ENCODE measurements at places on chromosomes 3 and 15.

DNA sequence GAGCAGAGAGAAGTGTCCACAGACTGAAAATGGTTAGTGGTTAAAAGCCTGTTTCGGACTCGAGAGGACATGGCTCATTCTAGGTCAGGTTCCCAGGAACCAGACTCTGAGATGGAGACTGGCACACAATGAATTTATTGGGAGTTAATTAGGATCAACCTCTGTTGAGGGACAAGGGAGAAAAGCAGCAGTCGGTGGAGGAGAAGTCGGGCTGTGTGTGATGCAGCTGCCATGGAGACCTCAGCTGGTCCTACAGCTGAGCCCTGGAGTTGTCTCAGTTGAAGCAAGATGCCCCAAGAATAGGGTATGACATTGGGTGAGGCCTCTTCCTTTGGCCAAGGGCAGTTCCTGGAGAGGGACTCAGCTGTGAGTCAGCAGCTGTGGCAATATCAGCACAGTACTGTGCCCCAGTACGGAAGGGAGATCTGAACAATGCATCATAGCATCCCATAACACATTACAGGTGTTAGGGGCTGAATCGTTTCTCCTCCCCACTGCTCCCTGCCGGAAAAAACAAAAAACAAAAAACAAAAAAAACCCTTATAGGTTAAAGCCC lies 105.4 kb downstream of the ABHD5 start:
- H3K27me3 ChIP-seq = no peaks in the 10 kb centered on the region
- no peak overlapping the region for H3K27ac ChIP-seq
- H3K4me1 ChIP-seq = no peaks in the 10 kb centered on the region
- no peaks in the 10 kb centered on the region for H3K36me3 ChIP-seq

DNA sequence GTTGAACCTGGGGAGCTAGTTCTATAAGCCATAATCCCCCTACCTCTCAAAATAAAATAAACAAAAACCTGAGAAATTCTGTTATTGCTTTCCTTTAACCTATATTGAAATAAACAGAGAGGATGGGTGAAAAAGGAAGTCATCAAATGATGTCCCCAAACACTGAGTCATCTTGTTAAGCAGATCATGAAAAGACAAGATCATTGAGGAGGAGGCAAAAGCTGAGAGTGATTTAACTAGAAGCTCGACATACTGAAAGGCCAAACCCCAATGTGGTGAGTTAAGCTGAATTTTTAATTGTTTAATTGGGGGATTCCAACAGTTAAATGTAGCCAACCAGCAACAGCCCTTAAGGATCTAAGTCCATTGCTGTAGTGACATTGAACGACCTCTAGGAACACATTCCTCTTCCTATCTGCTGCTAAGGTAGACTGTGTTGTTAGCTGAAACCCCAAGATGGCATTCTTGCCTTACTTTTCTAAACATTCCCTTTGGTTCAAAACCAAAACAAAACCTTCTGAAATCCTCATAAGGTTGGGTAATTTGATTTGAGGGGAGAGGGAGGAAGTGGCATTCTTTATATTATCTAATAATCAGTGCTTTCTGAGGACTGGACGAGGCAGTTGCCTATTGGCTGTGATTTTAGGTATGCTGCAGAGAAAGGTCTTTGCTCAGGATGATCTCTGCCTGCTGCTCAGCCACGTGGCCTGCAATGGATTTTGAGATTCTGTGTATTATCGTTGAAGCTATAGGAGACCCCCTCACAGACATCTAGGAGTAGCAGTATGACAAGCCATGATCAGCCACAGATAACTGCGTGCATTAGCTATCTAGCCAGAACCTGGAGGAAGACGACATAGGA lies 62.7 kb upstream of the BNIP2 start:
- H3K36me3 ChIP-seq = no peaks in the 10 kb centered on the region
- no peaks in the 10 kb centered on the region for H3K4me1 ChIP-seq
- H3K4me3 ChIP-seq = no peak overlapping the region
- DNase-seq = no peak
- no peak overlapping the region for H3K27ac ChIP-seq

DNA sequence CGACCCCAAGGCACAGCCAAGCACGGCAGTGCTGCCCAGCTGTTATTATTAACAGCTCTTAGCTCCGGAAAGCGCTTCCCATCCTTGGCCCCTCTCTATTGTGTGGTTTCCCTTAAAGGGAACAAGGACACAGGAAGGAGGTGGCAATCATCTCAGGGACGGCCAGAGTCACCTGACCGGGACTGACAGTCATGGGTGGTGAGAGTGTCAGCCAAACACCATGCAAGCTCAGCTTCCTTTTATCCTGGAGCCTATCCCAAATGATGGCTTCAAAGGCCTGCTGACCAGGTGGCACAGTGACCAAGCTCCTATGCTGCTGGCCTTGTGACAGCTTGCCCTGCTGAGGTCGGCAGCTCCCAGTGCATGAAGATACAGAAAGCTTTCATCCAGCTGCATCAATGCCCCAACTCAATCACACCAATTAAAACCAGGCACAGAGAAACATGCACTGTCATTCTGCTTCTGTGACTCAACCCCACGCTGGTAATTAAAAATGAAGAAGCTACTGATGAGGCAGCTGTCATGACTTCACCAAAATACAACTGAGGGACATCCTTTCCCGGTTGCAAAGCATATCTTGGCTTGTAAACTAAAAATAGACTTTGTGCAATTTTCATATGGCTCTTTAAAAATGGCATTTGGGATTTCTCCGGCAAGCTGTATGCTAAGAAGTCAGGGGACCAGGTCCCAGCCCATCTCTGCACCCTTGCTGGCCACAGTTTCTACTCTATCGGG lies 34.0 kb downstream of the PCSK6 start:
- no peaks in the 10 kb centered on the region for H3K27me3 ChIP-seq
- DNase-seq = no peak
- H3K27ac ChIP-seq = no peak overlapping the region
- no peaks in the 10 kb centered on the region for H3K36me3 ChIP-seq
- H3K4me1 ChIP-seq = no peaks in the 10 kb centered on the region

DNA sequence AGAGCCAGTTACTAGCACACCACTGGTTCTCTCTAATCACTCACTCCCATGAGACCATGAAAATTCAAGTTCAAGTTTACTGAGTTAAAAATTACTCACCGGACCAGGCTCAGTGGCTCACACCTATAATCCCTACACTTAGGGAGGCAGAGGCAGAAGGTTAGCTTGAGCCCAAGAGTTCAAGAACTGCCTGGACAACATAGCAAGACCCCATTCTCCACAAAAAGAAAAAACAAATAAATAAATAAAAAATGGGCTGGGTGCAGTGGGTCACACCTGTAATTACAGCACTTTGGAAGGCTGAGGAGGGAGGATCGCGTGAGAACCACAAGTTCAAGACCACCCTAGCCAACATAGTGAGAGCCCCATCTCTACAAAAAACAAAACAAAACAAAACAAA lies 21.2 kb upstream of the CILP start:
- H3K27me3 ChIP-seq = no peaks in the 10 kb centered on the region
- H3K4me3 ChIP-seq = no peak overlapping the region
- no peak for DNase-seq
- no peaks in the 10 kb centered on the region for H3K36me3 ChIP-seq
- no peak overlapping the region for H3K27ac ChIP-seq

- H3K27ac ChIP-seq = no peak overlapping the region
- H3K36me3 ChIP-seq = peaks cover 2% of the 10 kb centered on the region
- no peaks in the 10 kb centered on the region for H3K27me3 ChIP-seq
- peaks cover 2% of the 10 kb centered on the region for H3K4me1 ChIP-seq
Measured at GRCh38 chr3:71910108-71910507, 125.2 kb upstream of the PROK2 start.

- H3K27ac ChIP-seq = no peak overlapping the region
- peak; percentile 15 for DNase-seq
- H3K4me1 ChIP-seq = peaks cover 4% of the 10 kb centered on the region
- no peaks in the 10 kb centered on the region for H3K27me3 ChIP-seq
- no peaks in the 10 kb centered on the region for H3K36me3 ChIP-seq
Measured at GRCh38 chr15:100726421-100727190, 124.2 kb downstream of the ASB7 start.

- H3K36me3 ChIP-seq = no peaks in the 10 kb centered on the region
- no peak overlapping the region for H3K27ac ChIP-seq
- no peaks in the 10 kb centered on the region for H3K27me3 ChIP-seq
- no peak for DNase-seq
- H3K4me1 ChIP-seq = no peaks in the 10 kb centered on the region
Measured at GRCh38 chr3:16392717-16393116, 120.8 kb downstream of the RFTN1 start.

DNA sequence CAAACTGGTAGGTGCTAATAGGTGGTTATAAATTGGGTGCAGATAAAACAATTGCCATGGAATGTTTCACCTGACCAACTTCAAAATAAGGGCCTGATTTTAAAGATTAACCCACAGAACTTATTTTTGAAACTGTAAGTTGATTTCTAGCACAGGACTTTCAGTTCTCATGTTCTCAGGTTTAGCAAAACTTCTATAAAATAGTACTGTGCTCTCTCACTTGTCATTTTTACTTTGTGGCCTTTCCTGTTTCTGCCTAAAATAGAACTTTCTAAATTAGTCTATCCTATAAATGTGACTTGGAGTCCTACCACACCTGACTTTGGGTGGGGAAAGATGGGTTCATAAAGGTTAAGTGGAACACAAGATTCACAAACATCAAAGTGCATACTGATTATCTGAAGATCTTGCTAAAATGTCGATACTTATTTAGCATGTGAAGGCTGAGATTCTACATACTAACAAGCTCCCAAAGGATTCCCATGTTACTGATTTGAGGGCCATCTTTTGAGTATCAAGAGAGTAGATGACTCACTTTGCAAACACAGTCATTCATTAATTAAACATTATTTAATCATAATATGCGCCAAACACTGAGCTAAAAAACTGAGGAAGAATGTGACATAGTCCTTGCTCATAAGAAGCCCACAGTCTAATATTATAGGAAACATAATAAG lies 38.6 kb downstream of the BTLA start:
- H3K27ac ChIP-seq = no peak overlapping the region
- no peak overlapping the region for H3K4me3 ChIP-seq
- H3K36me3 ChIP-seq = no peaks in the 10 kb centered on the region

- H3K4me3 ChIP-seq = no peak overlapping the region
- H3K27me3 ChIP-seq = no peaks in the 10 kb centered on the region
- no peak overlapping the region for H3K27ac ChIP-seq
Measured at GRCh38 chr3:51621091-51621892, 49.8 kb upstream of the TEX264 start.

DNA sequence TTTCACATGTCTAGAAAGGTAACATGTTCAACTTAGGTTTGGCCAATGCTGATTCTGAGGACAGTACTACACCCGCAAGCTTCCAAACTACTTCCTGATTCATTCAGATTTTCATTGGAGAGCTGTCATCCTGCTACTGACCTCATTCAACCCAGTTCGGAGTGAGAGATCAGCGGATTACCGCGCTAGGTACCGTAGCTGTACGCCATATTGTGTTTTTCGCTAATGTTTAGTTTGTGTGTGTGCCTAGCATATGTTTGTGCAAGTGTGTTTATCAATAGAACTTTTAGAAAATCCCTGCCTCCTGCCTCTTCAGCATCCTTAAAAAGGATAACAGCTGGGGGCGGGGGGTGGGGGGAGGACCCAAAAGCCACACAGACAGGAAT lies 1.1 kb downstream of the ZBTB20 start:
- H3K27me3 ChIP-seq = no peaks in the 10 kb centered on the region
- DNase-seq = peak; percentile 31
- H3K27ac ChIP-seq = no peak overlapping the region
- peak overlapping the region; percentile 91 for H3K4me3 ChIP-seq

GRCh38 chr3:24363242-24363641 lies 131.4 kb downstream of the THRB start:
- H3K27ac ChIP-seq = no peak overlapping the region
- H3K36me3 ChIP-seq = no peaks in the 10 kb centered on the region
- peaks cover 3% of the 10 kb centered on the region for H3K4me1 ChIP-seq
- no peak overlapping the region for H3K4me3 ChIP-seq
- DNase-seq = no peak

- H3K4me1 ChIP-seq = no peaks in the 10 kb centered on the region
- no peaks in the 10 kb centered on the region for H3K27me3 ChIP-seq
- DNase-seq = no peak
- no peaks in the 10 kb centered on the region for H3K36me3 ChIP-seq
- no peak overlapping the region for H3K27ac ChIP-seq
Measured at GRCh38 chr15:41408234-41408641, 5.9 kb upstream of the NDUFAF1 start.

DNA sequence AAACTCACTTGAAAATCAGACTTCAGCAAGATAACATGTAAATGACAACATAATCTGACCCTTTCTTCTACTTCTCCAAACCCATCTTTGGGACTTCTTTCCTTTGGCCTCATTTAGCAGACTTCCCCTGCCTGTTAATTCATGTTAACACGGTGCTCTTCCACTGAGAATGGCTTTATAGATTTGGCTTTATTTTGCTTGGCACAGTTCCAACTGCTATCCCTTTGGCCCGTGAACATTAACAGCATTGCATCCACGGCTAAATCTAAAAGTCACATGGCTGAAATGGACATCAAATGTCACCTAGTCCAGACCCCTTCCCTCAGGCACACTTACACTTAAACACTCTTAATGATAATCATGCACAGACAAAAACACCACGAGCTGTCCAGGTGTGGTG lies 3.8 kb downstream of the ZMAT3 start:
- H3K27me3 ChIP-seq = no peaks in the 10 kb centered on the region
- no peak overlapping the region for H3K27ac ChIP-seq
- no peak overlapping the region for H3K4me3 ChIP-seq
- DNase-seq = no peak
- H3K4me1 ChIP-seq = no peaks in the 10 kb centered on the region

- H3K27ac ChIP-seq = no peak overlapping the region
- DNase-seq = no peak
- H3K27me3 ChIP-seq = no peaks in the 10 kb centered on the region
- no peaks in the 10 kb centered on the region for H3K4me1 ChIP-seq
Measured at GRCh38 chr3:195838714-195839113, 27.0 kb upstream of the MUC4 start.

DNA sequence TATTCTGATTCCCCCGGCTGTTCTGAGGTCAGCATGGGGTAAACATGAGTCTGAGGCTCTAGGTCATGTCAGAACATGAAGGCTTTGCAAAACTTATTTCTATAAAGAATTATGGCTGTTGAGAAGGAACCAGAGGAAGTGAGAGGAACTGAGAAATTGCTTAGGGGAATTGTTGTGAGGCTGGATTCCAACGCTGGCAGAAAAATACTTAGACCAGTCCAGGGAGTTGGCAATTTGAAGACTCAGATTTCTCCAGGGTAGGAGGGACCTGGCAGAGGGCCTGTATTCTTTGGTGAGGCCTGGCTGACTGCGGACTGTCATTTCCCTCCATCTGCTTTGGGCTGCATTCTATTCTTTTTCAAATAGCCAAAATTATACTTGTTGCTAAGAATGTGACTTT lies 155.5 kb downstream of the PLD1 start:
- no peaks in the 10 kb centered on the region for H3K36me3 ChIP-seq
- H3K27ac ChIP-seq = no peak overlapping the region
- H3K4me1 ChIP-seq = no peaks in the 10 kb centered on the region
- H3K4me3 ChIP-seq = no peak overlapping the region
- no peak for DNase-seq
- no peaks in the 10 kb centered on the region for H3K27me3 ChIP-seq

- peaks cover 66% of the 10 kb centered on the region for H3K36me3 ChIP-seq
- H3K27ac ChIP-seq = no peak overlapping the region
- H3K4me1 ChIP-seq = no peaks in the 10 kb centered on the region
- DNase-seq = peak; percentile 82
- no peak overlapping the region for H3K4me3 ChIP-seq
Measured at GRCh38 chr3:42572278-42572677, 9.5 kb downstream of the SEC22C start.
